T follicular helper cell (primary cell): ENCODE measurements at places on chromosomes 1 and 21.

DNA sequence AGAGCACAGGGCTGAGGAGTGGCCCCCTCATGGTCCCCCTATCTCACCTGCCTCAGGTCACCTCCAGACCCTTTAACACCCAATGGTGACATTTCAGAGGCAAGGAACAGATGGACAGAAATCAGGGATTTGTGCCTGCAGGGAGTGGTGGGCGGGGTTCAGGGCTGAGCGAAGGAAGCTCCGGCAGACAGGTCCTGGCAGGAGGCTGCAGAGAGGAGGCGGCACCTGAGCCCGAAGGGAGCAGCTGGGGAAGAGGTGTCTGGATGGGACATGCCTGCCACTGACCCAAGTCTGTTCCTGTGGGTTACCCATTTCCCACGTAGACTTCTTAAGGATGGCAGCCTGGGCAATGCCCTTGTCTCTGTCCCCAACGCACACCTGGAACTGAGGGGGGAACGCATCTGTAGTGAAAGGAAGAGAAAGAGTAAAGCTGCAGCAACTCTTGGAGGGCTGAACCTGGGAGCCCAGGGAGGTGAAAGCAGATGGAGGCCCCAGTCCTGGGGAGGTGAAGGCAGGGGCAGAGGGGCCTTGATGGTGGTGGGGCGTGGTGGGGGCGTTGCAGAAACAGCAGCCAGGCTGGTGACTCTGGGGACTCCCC, 61.6 kb upstream of the ADARB1 start:
- DNase-seq, result no peak

DNA sequence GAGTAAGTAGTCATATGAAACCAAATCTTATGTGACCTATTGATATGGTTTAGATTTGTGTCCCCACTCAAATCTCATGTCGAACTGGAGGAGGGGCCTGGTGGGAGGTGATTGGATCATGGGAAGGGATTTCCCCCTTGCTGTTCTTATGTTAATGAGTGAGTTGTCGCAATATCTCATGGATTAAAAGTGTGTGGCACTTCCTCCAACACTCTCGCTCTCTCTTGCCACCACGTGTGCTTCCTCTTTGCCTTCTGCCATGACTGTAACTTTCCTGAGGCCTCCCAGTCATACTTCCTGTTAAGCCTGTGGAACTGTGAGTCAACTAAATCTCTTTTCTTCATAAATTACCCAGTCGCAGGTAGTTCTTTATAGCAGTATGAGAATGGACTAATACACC, 241.2 kb downstream of the RGS7 start:
- no peak for DNase-seq

- no peak for DNase-seq
These were observed 622.1 kb downstream of the PLPP3 start for GRCh38 chr1:55957276-55957675.

- DNase-seq, result no peak
These were observed 53.5 kb downstream of the CLSTN1 start for GRCh38 chr1:9770298-9770697.

- no peak for DNase-seq
These were observed 86.5 kb upstream of the TNR start for GRCh38 chr1:175829845-175830244.

GRCh38 chr21:38323721-38324531, 67.1 kb downstream of the KCNJ15 start:
- no peak for DNase-seq

DNA sequence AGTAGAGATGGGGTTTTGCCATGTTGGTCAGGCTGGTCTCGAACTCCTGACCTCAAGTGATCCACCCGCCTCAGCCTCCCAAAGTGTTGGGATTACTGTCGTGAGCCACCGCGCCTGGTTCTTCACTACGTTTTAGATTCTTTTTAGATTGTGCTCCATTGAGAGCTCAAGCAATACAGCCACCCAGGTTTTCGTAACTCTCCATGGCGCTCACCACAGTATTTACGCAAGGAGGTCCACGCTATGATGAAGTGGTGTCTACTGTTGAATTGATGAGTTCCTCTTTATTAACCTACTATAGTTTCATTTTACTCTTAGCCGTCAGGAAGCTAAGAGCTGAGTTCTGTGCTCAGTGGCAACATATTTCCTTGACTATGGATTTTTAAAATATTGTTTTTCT, 1.8 kb upstream of the KIF1B start:
- DNase-seq, result no peak

DNA sequence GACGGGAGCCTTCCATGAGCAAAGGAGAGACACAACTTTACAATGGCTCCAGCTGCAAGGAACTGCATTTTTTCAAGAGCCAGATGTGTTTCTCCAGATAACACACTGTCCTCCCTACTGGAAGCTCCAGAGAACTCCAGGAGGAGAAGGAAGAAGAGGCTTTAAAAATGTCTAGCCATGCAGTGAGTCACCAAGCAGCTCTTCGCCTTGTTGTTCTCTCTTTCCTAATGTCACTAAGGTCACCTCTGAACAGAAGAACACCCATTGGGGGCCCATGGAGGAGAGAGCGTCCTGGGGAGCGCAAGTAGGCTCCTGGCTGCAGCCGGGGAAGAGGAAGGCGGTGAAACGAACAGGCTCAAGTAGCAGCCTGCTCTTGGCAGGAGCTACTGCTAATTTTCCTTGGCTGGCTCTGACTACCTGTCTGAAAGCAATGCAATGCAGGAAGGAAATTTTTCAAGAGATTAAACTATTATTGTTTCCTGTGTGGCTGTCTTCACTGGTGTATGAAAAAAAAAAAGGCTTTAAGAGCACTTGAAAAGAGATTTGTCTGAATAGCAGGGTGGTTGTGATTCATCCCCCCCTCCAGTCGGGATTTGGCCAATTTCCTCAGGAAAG, 321.9 kb downstream of the SETD4 start:
- no peak for DNase-seq

GRCh38 chr1:237684236-237684635, 206.5 kb downstream of the ZP4 start:
- DNase-seq, result no peak

GRCh38 chr1:159172614-159173291, 1.3 kb downstream of the CADM3 start:
- DNase-seq, result no peak

GRCh38 chr1:167158111-167158812, 62.4 kb upstream of the POU2F1 start:
- DNase-seq, result no peak

GRCh38 chr1:207619871-207620542, 24.9 kb upstream of the CR1L start:
- no peak for DNase-seq

- DNase-seq, result no peak
These were observed 14.5 kb downstream of the NT5C1A start for GRCh38 chr1:39657402-39657801.

DNA sequence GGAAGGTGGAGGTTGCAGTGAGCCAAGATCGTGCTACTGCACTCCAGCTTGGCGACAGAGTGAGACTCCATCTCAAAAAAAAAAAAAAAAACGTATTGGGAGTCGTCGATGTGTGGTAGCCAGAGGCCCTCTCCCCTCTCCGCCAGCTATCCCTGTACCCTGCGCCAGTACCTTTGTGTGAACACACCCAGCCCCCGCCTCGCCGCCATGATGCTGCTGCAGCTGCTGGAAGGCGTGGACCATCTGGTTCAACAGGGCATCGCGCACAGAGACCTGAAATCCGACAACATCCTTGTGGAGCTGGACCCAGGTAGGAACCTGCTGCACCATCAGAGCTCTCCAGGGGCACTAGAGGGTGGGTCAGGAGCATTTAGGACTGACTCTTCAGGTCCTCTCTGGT, 12.2 kb downstream of the PINK1 start:
- DNase-seq, result no peak

DNA sequence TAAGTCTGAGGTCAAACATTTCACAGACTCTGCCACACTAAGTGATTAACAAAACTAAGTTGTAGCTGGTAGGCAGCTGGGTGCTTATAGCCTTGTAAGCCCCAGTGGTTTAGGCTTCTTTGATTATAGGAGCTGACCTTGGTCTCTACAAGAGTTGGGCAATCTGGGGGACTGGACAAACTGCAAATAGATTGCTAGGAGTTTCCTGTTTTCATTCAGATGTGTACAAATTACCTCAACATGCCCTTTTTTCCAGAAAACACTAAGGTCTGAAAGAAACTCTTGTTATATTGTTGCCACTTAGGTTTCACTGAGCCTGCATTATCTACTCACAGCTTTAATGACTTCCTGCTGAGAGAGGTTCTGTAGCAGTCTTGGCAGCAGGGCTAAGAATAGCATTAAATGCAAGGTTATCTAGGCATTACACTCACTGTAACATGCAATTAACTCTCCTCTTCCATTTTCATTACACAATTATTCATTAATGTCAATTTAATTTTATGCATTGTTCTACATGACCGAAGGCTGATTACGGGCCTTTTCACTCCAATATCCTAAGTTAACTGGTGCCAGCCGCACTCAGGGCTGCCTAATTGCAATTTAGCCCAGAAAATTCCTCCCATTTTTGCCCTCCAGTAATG, 314.0 kb downstream of the LMO4 start:
- DNase-seq, result no peak

DNA sequence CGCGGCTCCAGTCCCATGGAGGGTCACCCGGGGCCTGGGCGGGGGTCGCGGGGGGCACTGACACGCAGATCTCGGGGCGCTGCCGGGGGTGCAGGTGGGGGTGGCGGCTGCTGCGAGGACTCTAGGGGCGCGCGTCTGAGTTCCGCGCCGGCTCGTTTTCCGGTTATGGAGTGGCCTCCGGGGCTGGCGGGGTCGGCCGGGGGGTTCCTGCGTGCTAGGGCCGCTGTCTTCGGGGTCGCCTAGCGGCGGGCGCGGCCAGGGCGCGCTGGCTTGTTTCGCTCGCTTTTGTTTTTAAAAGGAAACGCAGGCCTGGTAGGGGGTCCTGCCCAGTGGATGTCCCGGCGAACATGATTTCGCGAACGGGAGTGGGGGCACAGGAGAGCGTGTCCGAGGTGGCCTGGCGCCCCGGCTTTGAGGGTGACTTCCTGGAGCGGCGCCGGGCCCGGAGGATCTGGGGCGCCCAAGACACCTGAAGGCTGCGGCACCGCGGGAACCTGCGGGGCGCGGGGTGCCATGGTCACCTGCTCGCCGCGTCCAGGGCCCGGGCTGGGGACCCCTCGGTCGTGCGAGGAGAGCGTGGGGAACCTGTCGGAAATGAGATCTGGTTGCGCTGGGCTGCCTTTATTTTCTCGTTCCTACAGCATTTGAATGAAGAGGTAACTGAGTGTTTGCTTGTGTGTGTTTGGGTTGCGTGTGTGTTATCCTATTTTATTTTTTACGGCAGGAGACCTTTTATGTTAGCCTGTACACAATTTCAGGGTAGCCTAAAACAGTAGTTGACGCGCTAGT, 618 bp downstream of the ETS2 start:
- peak; percentile 10 for DNase-seq

DNA sequence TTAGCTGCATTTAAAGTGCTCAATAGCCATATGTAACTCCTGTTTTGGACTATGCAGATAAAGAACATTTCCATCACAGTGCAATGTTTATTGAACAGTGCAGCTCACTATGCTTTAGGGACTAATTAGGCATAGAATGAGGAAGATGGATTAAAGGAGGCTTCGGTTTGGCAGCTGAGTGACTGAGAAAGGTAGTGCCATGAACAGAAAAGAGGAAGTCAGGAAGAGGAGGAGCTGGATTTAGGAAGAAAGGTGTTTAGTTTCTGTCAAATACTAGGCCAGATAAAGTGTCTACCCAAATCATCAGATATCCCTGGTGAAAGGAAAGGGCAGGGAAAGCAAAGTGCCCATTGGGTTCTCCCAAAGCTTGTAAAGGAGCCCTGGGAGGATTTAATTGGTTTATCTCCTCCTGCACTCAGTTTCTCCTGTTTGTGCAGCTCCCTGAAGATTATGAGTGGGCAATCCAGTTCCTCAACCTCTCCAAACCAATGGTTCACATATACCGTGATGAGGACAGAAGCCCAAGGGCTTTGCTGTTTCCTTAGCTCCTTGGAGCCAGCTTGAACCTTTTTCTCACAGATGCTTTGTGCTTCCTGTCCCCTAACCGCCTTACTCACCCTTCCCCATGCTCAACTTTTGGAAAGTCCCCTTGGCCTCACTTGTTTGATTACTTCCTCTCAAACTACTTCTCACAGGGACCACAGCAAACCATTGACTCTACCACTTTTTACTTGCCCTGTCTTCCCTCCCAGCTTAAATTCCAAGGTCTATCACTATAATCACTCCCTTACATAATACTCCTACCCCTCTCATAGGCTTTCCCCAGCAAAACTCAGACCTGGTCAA, 3.5 kb upstream of the RAP1A start:
- DNase-seq, result no peak

DNA sequence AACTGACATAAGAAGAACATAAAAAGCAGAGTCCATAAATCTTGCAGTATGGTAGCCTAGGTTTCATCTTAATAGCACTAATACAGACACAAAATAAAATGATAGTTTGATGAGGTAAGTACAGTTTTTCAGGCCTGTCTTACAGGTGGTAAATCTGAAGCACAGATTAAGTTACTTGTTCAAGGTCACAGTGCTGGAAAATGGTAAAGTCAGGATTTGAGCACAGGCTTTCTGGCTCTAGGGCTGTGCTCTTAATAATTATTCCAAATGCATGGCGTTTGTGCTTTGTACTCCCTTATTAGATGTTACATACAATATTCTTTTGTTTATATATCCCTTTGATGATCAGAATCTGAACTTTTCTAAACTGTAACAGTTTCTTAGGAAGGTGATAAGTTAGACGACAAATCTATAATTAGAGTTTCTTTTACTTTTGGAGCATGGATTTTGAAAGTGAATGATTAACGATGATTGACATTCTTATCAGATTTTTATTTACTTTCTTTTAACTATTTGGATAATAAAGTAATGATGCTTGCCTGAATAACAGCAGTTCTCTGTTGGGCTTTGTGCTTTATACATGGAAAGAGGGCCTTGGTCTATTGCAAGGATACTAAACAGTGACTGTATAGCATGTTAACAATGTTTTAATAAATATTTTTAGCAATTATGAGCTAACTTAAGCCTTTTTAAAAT, 101.5 kb upstream of the CACYBP start:
- DNase-seq, result no peak
